Activated T-helper 1 cell treated with anti-CD3 and anti-CD28 coated beads, Interleukin-12 subunit alpha, Interleukin-12 subunit beta, Interleukin-2, Interleukin-4 antibody, amounts not matched to agents 30 ng/mL and 10 ng/mL and 1 ng/mL, durations not matched to agents 14 hours and 24 hours and 36 hours (primary cell): ENCODE measurements at places on chromosomes 3 and 15.

GRCh38 chr15:46848704-46849103, 868.6 kb upstream of the SEMA6D start:
- DNase-seq = no peak

DNA sequence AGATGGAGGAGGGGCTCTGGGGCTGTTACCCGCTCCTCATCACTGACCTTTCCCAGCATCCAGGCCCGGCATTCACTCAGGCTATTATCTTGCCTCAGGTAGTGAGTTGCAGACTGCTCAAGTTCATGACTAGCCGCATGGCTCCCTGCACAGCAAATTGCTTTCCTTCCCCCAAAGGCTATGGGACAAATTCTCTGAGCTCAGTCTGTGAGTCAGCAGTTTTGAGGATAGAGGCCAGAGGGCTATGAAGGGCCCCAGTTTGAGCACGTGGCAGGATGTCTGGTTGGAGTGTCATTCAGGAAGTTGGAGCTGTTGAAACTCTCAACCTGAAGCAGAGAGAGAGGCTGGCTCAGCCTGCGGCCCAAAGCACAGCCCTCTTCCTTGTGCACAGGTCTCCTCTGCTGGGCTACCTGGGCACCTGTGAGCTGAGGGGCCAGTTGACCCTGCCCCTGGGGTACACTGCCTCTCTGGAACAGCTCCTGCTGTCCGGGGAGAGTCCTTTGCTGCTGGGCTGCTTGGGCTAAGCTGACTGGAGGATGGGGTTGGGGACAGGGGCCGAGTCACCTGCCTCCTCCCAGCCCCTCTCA, 7.9 kb downstream of the FAH start:
- peak; percentile 53 for DNase-seq

DNA sequence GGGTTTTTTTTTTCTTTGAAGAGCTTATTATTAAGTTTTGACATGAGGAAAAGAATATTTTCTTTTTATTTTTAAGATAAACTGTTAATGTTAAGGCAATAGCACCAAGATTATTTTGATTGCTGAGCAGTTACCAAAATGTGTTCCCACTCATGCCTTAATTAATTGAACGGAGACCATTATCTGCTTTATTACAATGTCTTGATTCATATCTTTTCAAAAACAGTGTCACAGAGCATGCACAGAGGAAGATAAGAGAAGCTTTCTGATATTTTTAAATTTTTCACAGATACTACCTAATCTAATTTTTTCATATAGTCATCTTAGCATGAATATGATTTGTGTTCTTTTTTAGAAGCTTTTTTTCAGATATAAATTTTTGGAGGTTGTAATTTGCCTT, 106.7 kb upstream of the FEZF2 start:
- no peak for DNase-seq

- DNase-seq = no peak
Measured at GRCh38 chr3:30539206-30539605, 67.2 kb upstream of the TGFBR2 start.

DNA sequence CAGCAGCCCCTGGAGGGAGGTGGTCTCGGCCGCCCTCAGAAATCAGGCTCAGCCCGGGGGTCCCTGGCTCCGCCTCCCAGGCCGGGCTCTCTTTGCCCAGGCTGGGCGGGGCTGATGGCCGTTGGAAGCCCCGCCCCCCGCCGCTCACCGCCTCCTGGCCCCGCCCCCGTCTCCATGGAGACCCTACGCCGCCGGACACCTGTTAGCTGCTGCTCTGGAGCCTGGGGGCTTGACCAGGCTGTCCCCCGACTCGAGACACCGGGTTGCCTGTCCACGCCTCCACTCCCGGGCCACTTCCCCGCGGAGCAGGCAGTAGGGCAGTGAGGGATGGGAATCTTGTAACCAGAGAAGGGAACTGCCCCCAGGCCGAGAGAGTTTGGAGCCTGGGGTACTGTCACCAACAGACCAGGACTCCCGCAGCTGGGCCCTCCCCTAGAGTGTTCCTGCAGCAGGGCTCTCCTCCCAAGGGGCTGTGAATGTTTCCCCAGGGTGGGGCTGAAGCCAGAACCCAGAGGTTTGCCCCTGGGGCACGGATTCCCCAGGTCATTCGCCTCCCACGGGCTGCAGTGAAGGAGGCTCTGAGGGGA, 27.8 kb upstream of the RPL32 start:
- peak; percentile 7 for DNase-seq
